Chondrocyte (in vitro differentiated cells): ENCODE measurements at places on chromosomes 11 and 22. TPM values are rescaled to one million over a fixed set of nuclear protein-coding genes. Genes with fewer than 3 reads are reported as not detected.

The MDK gene
- total RNA-seq: 49.9 to 127 TPM (median 124 TPM) in 3 replicates

The MLC1 gene
- 0.38 to 0.77 TPM (median 0.50 TPM) in 3 replicates for total RNA-seq

The TYMP gene
- total RNA-seq: 12.5 to 39.5 TPM (median 39.3 TPM) in 3 replicates

The KCTD17 gene
- total RNA-seq: 26.7 to 33.0 TPM (median 28.9 TPM) in 3 replicates

The MS4A6A gene
- total RNA-seq: not detected in 3 replicates

The ASCL2 gene
- total RNA-seq: not detected in 3 replicates

The MPST gene
- total RNA-seq: 51.0 to 71.4 TPM (median 68.9 TPM) in 3 replicates

The UPK3A gene
- total RNA-seq: not detected in 3 replicates

The HBG1 gene
- total RNA-seq: not detected in 3 replicates

The CECR2 gene
- 0.15 to 0.20 TPM in 2 of 3 replicates, not detected in the other for total RNA-seq

The GLYATL2 gene
- total RNA-seq: 0.35 TPM in 1 of 3 replicates, not detected in the others

The RIMBP3C gene
- 0.22 to 0.75 TPM (median 0.38 TPM) in 3 replicates for total RNA-seq

The TMEM126A gene
- 28.8 to 35.8 TPM (median 30.7 TPM) in 3 replicates for total RNA-seq

The MS4A6E gene
- total RNA-seq: not detected in 3 replicates

The KCTD14 gene
- total RNA-seq: 0.36 to 0.48 TPM (median 0.47 TPM) in 3 replicates

The ZPR1 gene
- 28.5 to 40.0 TPM (median 38.8 TPM) in 3 replicates for total RNA-seq

The MMP11 gene
- total RNA-seq: 68.4 to 172 TPM (median 169 TPM) in 3 replicates

The DNAJB7 gene
- total RNA-seq: not detected in 3 replicates

The APOL1 gene
- total RNA-seq: 16.7 to 38.4 TPM (median 16.9 TPM) in 3 replicates

The IGLL5 gene
- not detected in 3 replicates for total RNA-seq

The ELP4 gene
- total RNA-seq: 8.6 to 15.6 TPM (median 8.9 TPM) in 3 replicates

The AP5B1 gene
- 13.8 to 14.6 TPM (median 14.1 TPM) in 3 replicates for total RNA-seq

The PHETA2 gene
- total RNA-seq: 1.4 to 2.2 TPM in 2 of 3 replicates, not detected in the other

The POU2AF1 gene
- not detected in 3 replicates for total RNA-seq

The LRRC32 gene
- 113 to 367 TPM (median 367 TPM) in 3 replicates for total RNA-seq

The SLC5A4 gene
- not detected in 3 replicates for total RNA-seq

The RASSF10 gene
- total RNA-seq: not detected in 3 replicates

The TEX54 gene
- total RNA-seq: 0.65 TPM in 1 of 3 replicates, not detected in the others

The GALNT18 gene
- 35.9 to 38.4 TPM (median 36.4 TPM) in 3 replicates for total RNA-seq

The DUSP8 gene
- total RNA-seq: 6.9 to 12.6 TPM (median 12.1 TPM) in 3 replicates

The TSGA10IP gene
- not detected in 3 replicates for total RNA-seq

The CXCR5 gene
- total RNA-seq: 0.07 to 0.27 TPM in 2 of 3 replicates, not detected in the other

The NCAM1 gene
- total RNA-seq: 3.4 to 6.0 TPM (median 3.9 TPM) in 3 replicates

The OR5AS1 gene
- not detected in 3 replicates for total RNA-seq

The APOL5 gene
- not detected in 3 replicates for total RNA-seq
